T-helper 1 cell (primary cell): ENCODE measurements at places on chromosomes 1 and 21.
A peak's percentile ranks its signal among the peaks of the same experiment; 100 is the strongest.

DNA sequence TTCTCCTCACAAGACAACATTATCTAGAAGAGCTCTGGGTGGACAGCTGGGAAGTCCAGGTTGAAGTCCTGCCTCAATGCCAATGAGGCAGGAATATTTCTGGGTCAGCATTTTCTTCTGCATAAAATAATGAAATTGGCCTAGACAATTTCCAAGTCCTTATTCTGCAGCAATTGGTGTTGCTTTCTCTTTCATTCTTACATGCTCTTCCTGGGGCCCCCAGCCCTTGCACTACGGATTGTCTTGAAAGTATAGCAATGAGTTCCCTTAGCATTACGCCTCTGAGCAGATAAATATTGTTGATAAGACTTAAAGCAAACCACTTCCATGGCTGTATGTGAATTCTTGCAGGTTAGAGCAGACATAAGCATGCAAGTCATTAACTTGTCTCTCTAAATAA, 188.5 kb downstream of the TGFBR3 start:
- DNase-seq = no peak

- no peak for DNase-seq
These were observed 2.4 kb upstream of the NFIA start for GRCh38 chr1:61079898-61080336.

GRCh38 chr1:165717918-165718515, 19.7 kb upstream of the ALDH9A1 start:
- DNase-seq = no peak

DNA sequence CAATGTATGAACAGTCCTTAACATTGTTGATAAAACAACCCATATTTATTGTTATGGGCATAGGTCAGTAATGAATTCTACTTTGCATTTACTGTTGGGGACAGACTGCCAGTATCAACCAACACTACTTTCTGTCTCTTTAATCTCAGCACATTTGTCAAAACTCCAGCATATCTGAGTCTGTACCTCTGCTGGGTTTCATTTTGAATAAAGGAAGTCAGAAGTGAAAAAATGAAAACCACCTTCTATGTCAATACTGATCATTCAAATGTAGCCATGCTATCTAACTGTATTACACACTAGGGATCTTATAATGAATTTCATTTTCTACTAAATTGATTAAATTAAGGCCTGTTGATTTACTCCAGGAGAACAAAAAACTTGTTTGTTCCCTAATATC, 24.2 kb upstream of the CXADR start:
- no peak for DNase-seq

DNA sequence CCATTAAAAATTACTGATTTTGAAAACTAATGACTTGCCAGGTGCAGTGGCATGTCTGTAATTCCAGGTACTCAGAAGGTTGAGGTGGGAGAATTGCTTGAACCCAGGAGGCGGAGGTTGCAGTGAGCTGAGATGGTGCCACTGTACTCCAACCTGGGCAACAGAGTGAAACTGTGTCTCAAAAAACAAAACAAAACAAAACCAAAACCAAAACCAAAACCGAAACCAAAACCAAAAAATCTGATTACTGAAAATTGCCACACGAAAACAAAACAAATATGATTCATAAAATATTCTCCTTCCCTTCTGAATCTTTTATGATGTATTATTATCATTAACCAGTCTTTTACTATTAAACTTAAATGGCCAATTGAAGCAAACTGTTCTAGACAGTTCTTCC, 74.1 kb downstream of the SERINC2 start:
- DNase-seq = no peak

DNA sequence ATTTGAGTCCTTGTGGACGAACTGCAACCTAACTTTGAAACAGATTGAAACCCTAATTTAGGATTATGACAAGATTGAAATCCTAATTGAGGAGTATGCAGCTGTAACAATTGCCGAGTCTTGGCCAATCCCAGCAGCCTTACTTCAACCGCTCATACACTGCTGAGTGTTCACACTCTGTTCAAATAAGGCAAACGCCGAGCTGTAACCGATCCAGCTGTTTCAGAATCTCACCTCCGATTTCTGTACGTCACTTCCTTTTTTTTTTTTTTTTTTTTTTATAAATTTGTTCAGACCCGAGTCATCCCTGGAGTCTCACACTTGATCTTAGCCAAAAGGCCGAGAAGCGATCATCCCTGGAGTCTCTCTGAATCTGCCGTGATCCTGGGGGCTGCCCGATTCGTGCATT, 22.3 kb upstream of the ATP5PO start:
- DNase-seq = peak; percentile 29

DNA sequence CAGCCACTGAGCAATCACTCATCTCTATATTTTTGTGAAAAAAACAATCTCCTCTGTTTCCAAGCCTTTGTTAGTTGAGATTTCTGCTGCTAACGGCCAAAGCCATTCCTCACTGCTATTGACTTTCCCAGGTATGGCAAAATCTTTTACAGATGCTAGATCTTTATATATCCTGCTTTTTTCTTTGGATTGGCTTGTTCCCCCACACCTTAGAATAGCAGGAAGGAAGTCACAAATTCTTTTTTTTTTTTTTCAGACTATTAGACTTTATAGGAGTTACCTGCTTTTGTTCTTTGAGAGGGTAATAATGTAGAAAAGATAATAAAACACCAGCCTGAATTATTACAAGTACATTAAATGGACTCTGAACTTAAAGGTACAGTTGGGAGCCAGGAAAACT, 24.2 kb downstream of the SYF2 start:
- no peak for DNase-seq

- DNase-seq = no peak
These were observed 50.3 kb upstream of the MAGI3 start for GRCh38 chr1:113340038-113340437.

DNA sequence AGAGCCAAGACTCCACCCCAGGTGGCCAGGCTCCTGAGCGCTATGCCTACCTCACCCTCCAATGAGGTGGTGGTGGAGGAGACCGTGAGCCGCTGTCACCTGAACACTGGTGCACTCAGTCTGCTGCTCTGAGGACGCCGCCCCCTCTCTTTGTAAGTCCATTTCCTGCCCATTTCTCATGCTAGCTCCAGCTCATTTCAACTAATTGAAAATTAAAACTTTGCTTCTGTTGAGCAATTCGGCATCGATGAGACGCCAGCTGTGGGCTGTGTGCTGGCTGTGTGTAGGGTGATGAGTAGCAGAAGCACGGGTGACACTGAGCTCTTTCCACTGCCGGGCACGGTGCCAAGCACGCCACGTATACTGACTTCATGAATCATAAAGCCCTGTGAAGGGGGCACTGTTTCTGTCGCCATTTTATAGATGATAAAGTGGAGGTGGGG, 11.2 kb downstream of the TNFRSF1B start:
- peak; percentile 82 for DNase-seq

GRCh38 chr1:54188291-54188690, 11.5 kb downstream of the CYB5RL start:
- DNase-seq = no peak

GRCh38 chr21:42021371-42022090, 11.4 kb upstream of the ZBTB21 start:
- DNase-seq = no peak

DNA sequence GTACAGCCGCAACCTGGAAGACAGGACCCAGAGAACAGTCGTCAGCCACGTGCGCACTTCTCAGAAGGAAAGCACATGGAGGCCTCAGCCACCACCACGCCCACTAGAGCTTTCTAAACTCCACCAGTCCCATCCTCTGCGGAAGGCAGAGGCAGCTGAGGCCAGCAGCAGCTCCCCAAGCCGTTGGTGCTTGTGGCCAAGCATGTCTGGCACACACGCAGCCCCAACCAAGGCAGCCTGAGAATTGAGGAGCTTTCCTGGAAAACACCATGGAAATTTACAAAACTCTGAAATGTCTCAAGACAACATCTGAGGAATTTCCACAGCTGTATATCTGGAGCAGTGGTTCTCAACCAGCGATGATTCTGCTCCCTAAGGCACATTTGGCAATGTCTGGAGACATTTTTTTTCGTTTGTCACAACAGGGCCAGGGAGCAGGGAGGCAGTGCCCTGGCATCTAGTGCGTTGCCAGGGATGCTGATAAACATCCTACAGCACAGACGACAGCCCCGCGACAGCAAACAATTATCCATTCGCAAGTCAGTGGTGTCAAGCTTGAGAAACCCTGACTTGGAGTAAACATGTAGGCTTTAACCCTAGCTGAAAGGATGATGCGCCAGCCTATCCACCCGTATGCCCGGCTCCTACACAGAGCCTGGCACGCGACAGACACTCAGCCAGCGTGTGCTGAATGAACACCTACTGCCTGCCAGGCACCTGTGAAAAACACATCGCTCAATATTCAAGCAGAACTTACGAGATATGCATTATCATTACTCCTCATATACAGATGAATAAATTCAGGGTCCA, 24.7 kb downstream of the NPHP4 start:
- no peak for DNase-seq
